ENCODE measurements at places on chromosomes 4 and X. TPM values are rescaled to one million over a fixed set of nuclear protein-coding genes. Genes with fewer than 3 reads are reported as not detected.

- DNase-seq = no peak
Measured at GRCh38 chr4:185730849-185731608, 81.0 kb downstream of the SORBS2 start.

DNA sequence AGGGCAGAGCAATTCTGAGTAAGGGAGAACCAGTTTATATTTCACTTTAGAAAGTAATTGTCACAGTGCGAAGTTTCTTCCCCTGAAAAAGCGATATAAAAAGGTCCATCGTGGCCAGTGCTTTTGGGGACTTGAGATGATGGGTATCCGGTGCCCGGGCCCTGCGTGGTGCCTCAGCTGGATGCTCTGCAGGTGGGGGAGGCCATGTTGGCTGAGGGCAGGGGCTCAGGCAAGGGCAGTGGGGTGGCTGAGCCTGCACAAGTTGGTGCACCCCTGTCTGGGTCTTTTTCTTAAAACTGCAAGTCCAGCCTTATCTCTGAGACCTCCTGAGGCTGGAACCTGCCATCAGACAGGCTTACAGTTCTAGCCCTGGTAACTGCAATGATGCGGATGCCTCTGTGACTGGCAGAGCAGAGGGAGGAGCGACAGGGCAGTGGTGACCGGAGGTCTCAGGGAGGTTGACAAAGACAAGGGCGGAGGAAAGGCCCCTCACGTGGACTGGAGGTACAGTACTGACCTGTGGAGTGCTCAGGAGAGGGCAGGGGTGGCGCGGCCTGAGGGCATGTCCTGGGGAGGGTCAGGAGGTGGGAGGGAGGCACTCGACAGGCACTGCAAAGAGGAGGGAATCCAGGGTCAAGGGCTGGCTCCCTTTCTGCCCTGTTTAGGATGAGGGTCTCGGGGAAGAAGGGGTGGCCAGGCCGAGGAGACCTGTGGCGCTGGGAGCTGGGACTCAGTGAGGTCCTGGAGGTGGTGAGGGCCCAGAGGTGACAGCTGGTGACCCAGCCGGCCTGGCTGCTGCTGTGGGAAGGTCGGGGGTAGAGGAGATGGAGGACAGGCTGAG is 1.8 kb downstream of the RGS12 start:
- no peak for DNase-seq

- DNase-seq = no peak
Measured at GRCh38 chr4:74197080-74197479, 39.2 kb downstream of the MTHFD2L start.

The GPC4 gene
- total RNA-seq = 6.4 TPM

DNA sequence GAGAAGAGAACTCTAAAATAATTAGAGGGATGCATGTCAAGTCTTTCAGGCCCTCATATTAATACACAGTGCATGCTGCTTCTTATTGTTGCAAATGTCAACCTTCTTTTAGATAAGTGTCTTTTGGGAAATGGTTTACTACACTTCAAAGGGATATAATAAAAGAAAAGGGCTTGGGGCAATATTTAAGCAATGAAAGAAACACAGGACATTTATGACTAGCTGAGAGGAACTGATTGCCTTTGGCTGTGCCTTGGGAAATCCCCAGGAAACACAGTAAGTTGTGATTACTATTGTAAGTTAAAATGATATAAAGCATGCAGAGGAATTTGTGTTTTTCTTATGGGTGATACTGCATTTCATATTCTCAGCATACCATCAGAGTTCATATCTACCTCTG is 1036.2 kb upstream of the GRID2 start:
- DNase-seq = no peak

The GPRASP1 gene
- 10.1 TPM for total RNA-seq

The PNMA6F gene
- total RNA-seq = not detected

GRCh38 chr4:173794662-173795061 is 264.6 kb upstream of the HAND2 start:
- no peak for DNase-seq

DNA sequence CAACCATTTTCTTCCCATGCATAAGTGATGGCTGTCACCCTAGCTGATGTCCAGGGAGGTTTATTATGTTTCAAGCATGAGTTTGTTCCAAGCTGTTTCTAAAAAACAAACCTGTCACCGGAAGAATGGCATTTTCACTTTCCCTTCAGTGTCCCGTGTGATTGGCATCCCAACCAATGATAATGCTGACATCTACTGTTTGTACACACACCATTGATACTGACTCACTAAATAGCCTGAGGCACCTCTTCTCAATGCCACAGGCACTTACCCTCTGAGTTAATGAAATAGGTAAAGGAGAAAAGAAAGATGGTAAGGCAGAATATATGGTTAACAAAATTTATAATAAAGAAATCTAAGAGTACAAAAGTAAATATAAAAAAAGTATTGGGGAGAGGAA is 23.1 kb upstream of the VCX2 start:
- DNase-seq = no peak

Measured in left cardiac atrium (tissue), 4 donors.